Stomach (tissue), 19 donors: ENCODE measurements at places on chromosomes 12 and 14. TPM values are rescaled to one million over a fixed set of nuclear protein-coding genes. Genes with fewer than 3 reads are reported as not detected.

- H3K4me1 ChIP-seq = no peaks in the 10 kb centered on the region
- H3K36me3 ChIP-seq = no peaks in the 10 kb centered on the region
- no peak for DNase-seq
- H3K4me3 ChIP-seq = no peak overlapping the region
Observed at GRCh38 chr12:101666052-101666728, 31.2 kb upstream of the CHPT1 start.

- DNase-seq = peak; percentile 54
- H3K36me3 ChIP-seq = no peaks in the 10 kb centered on the region
- H3K27me3 ChIP-seq = peaks cover 78% of the 10 kb centered on the region
- no peak overlapping the region for H3K27ac ChIP-seq
- peaks cover 8% of the 10 kb centered on the region for H3K4me1 ChIP-seq
- no peak overlapping the region for H3K4me3 ChIP-seq
Observed at GRCh38 chr12:110937104-110937641, 16.8 kb upstream of the MYL2 start.

LRTM2 gene
- total RNA-seq = not detected

C3AR1 gene
- 0.89 TPM for total RNA-seq

NPFF gene
- not detected for total RNA-seq

NIN gene
- total RNA-seq = 13.3 TPM
